ENCODE measurements at places on chromosomes 2 and 18.

GRCh38 chr18:75928706-75929105 lies 501.2 kb upstream of the SMIM21 start:
- no peak for DNase-seq

GRCh38 chr2:109054865-109055264 lies 65.8 kb upstream of the EDAR start:
- DNase-seq, result no peak

DNA sequence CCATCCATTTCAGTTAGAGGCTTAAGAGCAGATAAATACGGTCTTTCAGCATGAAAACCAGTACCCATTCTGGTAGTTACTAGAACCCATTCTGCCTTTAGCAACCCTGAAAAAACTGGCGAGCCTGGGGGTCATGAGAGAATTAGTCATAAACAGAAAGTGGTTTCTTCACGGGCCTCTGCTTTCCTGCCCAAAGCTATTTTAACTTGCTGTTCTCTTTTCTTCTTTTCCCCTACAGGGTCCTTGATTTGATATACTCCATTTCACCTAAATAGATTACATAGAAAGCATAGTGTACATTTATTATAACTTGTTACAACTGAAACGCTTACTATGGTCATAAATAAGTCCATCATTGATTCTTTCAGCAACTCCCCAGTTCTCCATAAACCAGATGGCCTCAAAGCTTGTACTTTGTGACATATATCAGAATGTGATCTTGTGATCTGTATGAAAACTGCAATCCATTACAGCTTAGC lies 48.3 kb downstream of the WDFY1 start:
- DNase-seq, result no peak

DNA sequence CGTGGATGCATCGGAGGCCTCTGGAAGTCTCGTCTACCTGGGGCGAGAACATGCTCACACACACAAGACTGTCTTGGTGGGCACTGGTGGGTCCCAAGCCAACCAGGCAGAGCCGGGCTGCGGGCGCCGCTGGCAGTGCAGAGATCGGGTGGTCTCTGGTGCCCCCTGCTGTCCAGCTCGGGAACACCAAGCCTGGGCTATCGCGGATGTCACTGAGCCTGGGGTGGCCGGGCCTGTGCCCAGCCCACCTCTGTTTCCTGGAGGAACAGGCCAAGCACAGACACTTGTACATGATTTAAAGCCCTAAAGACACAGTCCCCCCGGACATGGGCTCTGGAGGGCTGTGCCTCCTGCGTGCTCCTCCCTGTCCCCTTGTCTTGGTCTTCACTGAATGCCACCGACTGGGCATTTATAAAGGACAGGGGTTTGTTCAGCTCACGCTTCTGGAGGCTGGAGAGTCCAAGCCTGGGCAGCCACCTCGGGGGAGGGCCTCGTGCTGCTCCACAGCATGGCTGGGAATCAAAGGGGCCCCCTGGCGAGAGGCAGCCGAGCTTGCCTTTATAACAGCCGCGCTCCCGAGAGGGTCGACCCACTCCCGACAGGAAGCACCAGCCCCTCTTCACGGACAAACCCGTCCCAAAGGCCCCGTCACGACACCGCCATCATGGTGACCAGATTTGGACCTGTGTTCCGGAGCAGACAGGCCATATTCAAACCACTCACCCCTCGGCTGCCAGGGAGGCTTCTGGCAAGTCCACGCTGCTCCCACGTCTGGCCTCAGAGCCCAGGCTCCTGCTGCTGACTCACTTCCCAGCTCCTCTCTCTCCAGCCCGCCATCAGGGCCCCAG lies 3.6 kb upstream of the OTOS start:
- DNase-seq, result peak; percentile 85

- no peak for DNase-seq
These were observed 654.3 kb downstream of the LRRTM4 start for GRCh38 chr2:76867854-76868253.

DNA sequence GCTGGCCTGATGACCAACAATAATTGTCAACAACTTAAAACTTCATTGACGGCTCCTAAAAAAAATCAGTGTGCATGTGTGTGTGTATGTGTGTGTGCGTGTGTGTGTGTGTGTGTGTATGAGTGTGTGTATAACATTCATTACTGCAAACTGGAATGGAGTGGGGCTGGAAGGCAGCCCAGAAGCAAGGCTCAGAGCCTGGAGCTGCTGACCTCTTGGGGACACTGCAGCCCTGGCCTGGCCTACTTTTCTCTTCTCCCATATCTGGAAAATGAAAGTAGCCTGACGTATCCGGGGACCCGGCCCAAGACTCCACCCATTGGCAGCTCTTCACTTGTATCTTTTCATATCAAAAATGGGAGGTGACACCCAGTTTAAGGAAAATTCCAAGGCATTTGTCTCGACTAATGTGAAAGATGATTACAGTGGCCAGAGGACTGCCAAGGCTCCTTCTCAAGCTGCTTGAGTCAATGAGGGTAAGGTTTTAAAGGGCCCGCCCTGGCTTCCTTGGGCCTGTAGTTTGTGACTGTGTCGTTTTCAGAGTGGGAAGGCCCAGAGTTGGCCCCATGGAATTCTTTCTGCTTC lies 72.4 kb upstream of the IL1R1 start:
- DNase-seq, result no peak

- DNase-seq, result no peak
These were observed 49.8 kb upstream of the LGALSL start for GRCh38 chr2:64404002-64404731.

DNA sequence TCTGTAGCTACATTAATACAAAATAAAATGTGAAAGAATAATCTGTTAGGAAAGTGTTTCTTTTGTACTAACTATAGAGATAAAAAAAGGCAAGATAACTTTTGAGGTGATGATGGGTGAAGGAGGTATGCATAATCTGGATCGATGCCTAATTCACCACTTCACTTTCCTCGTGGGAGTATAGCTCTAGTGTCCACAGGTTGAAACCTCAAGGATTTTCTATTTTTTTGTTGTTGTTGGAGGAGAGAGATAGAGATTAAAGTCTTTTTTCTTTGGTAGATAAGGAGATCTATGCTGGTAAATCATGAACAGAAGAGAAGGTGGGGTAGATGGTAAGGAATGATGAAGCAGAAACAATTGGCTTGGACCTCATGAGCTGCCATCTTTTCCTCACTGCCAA lies 635.3 kb upstream of the ZEB2 start:
- DNase-seq, result no peak
